ENCODE measurements at places on chromosomes 7 and 10.
A peak's percentile ranks its signal among the peaks of the same experiment; 100 is the strongest.

GRCh38 chr10:94465684-94466083 lies 63.3 kb downstream of the TBC1D12 start:
- no peak for DNase-seq

- DNase-seq: no peak
Observed at GRCh38 chr7:76505168-76506080, 4.9 kb upstream of the UPK3B start.

DNA sequence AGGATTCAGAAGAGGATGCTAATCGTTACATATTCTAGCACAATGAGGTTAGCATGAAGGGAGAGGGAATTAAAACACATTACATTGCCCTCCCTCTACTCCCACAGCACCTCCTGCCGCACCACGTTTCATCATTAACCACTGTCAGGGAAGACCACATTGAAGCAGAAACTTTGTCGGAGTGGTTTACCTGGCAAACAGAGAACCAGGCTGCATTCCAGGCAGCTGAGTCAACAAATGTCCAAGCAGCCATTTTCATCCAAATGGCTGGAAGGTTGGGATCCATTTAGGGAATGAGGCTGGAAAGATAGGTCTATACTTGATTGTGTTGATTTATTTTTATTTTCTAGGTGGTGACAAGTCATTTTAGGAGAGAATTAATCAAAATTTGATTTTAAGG lies 273.6 kb downstream of the DYNC1I1 start:
- no peak for DNase-seq

DNA sequence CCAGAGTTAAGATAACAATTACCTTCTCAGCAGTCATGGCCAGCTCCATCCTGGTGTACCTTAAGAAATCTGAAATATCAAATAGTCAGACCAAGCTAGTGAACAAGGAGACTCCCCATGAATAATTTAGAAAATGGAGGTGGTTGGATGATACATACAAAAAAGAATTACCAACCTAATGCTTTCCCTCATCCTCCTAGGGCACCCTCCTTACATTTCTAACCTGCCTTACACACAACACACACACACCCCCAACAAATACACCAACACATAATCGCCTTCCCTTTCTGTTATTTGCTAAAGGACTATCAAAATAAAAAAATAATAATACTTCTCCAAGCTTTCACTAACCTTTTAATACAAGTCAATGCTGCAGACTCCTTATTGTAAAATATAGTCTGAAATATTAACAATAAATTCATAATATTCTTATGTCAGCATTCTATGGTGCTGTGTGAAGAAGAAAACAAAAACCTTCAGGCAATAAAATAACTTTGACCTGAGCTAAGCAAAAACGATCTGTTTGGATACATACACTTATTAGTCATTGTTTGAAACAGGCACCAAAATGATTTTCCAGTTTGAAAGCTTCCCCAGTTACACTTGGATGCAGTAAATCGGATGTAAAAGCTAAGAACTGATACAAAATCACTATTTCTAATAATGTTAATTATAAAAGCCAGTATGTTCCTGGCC lies 3.4 kb downstream of the TWIST1 start:
- no peak for DNase-seq

GRCh38 chr10:650886-651615 lies 38.4 kb downstream of the DIP2C start:
- DNase-seq: no peak

DNA sequence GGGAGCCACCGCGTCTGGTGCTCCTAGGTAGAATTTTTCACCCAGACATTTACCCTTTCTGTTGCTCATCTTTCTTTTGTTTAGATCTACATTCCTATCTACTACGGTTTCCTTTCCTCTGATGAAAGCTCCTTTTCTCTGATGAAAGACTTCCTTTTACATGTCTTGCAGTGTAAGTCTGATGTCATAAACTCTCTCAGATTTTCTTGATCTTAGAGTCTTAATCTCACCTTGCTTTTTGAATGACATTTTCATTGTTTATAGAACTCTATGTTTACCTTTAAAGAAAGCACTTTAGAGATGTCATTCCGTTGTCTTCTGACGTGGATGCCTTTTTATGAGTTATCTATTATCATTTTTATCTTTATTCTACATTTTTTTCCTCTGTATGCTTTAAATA lies 171.8 kb upstream of the MTPN start:
- no peak for DNase-seq

GRCh38 chr7:128165927-128166420 lies 75.1 kb upstream of the LEP start:
- DNase-seq: no peak

GRCh38 chr10:80351220-80351619 lies 5.3 kb downstream of the DYDC1 start:
- no peak for DNase-seq

GRCh38 chr10:49558190-49558589 lies 19.3 kb upstream of the ERCC6 start:
- DNase-seq: no peak

DNA sequence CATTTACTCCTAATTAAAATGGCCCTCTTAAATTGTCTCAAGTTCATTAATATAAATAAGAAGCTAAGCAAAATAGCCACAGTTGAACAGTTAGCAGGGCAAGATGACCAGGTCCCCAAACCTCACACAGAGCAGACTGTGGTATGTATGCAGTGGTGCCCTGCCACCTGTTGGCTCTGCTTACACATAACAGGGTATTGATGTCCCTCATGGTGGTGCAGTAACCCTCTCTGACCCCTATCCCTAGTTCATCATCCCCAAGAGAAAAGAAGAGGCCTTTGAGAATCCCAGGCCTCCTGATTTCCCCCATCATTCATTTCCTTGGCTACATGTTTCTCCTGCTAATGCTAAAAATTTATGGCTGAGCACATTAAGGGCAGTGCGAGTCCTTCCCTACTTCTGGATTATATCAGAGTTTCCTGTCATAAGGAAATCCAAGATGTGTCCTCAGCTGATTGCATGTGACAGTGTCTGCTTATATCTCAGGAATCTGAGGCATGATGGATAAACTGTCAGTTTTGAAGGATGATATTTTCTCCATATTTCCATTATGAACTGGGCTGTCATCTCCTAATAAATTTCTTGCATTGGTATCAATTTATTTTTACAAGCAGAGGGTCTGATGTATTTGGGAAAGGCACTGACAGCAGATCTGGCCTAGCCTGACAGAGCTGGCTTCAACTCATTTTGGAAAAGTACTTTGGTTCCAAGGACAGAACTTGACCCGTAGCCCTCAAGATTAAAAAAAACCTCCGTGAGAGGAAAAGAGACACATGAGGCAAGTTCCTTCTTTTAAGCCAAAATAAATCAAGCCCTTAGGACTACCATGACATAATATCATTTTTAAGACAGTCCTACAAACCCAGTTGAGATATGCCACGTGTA lies 880.6 kb downstream of the LRMDA start:
- DNase-seq: peak; percentile 46

DNA sequence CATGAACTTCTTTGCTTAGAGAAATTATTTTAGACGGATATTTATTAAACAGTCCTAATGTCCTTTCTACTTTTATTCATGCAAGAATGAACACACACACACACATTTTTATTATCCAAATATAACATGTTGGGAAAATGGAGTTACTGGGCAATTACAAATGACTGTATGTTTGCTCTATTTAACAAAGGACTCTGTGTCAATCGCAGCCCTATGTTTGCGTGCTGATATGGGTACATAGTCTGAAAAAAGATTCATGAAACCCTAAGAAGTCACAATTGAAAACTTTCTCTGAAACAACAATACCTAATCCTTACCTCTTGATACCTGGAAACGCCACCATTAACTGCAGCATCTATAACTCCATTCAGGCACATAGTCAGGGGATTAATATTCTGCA lies 184.7 kb upstream of the IMMP2L start:
- DNase-seq: no peak

DNA sequence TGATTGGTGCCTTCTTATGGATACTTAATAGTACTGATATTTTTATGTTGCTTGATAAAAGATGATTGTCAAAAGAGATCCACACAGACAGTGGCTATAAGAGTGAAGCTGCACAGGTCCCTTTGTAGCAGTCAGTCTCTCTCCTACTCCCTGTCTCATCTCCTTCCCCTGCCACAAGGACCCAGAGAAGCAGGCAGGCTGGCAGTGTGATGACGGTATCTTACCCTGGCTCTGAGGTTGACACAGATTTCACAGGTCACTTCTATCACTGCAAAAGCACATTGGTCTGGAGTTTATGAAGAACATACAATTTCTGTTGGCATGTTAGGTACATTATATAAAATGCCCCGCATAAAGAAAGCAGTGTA lies 64.4 kb upstream of the AHR start:
- DNase-seq: no peak

GRCh38 chr10:52662256-52662655 lies 110.3 kb downstream of the MBL2 start:
- DNase-seq: no peak

- no peak for DNase-seq
Observed at GRCh38 chr7:45709168-45710042, 135.2 kb downstream of the ADCY1 start.

GRCh38 chr7:80053124-80053523 lies 81.5 kb upstream of the GNAI1 start:
- no peak for DNase-seq

- no peak for DNase-seq
Observed at GRCh38 chr7:49778731-49779270, 5.4 kb downstream of the VWC2 start.
